ENCODE measurements at places on chromosomes 16 and 17.

DNA sequence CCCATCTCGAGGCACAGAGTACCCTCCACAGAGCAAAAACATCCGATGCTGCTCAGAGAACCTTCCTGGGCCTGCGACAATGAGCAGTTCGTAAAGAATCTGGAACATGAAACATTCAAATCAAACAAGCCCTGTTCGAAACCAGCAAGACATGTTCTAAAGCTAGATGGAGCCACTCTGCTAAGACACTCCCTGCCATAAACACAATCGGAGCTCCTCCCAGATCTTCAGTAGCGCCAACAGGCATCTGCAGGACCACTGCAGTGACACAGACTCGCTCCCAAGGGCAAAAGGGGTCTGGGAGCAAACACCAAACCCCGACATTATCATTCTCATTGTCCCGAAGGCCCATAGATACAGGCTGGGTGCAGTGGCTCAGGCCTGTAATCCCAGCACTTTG lies 108.7 kb downstream of the ZFHX3 start:
- no peak for DNase-seq

GRCh38 chr17:47280072-47280811 lies 26.6 kb downstream of the ITGB3 start:
- DNase-seq: no peak

DNA sequence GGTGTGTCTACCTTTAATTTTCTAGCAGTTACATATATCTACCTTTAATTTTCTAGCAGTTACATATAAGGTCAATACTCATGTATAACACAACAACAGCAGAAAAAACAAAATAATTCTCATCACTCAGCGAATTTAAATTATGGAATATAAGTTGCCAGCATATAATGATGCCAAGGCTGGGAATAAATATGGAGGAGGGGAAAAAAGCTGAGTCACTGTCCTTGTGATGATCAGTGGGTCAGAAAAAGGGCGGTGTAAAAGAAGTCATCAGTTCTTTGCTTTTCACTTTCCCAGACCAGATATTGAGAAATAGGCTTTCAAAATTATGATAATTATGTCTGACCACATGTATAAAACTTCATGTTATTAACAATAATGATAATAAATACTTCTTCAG lies 1471.7 kb downstream of the CDH8 start:
- DNase-seq: no peak

DNA sequence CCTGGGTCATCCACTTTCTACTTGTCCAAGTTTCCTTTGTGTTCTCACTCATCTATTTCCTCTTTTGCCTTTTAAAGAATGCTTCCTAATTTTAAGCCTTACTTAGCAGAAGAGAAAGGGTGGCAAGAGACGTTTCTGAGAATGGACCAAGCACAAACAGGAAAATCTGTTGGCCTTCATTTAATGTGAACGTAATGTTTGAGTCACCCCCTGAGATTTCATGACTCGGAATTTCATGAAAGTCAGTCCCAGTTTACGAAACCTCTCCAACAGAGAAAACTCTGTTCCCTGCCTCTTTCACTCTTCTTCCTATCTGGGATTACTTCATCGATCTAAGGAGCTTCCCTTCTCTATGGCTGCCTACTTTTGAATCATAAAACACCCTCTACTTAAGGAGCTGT lies at the start of gene CD300E:
CD300E (minus strand) TSS at position 46 of the 401 bp plus-strand sequence. CDS start 117 bp downstream, outside the sequence.
- no peak for DNase-seq

GRCh38 chr17:1071103-1071825 lies 74.3 kb downstream of the TIMM22 start:
- DNase-seq: no peak

GRCh38 chr16:13120557-13120956 lies 219.2 kb downstream of the SHISA9 start:
- DNase-seq: no peak

DNA sequence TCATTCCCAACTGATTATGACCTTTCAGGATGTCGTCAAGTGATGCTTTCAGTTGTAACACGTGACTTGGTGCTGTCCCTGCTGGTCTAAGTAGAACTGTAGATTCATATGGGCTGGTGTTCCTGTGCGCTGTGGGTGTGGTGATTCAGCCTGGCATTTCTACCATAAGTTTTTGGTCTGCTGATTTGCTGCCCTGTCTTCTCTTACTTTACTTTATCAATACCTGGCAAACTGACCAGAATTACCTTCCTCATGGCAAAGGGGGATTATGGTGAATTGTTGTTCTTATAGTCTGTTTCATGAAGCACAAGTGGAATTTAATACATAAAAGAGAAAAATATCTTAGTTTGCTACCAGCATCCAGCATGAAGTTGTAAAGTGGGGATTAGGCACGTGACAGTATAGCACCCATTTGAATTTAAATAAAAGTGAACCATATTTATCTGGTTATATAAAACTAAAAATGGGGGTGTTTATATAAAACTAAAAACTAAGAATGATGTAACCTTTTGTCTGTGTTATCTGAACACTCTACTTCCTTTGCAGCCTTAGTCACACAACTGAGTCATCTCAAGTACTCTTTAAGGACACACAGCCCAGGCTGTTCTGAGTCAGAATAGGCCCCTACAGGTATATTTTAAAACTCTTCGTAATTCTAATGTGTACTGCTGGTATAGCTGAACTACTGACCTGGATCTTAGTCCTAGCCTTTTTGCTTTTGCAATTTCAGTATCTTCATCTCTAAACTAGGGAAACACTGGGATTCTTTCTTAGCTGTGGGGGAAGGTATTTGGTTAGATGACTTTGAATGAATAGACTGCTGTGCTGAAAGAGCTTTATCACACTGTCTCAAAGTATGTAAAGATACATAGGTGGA lies 28.3 kb downstream of the TTC19 start:
- peak; percentile 33 for DNase-seq

DNA sequence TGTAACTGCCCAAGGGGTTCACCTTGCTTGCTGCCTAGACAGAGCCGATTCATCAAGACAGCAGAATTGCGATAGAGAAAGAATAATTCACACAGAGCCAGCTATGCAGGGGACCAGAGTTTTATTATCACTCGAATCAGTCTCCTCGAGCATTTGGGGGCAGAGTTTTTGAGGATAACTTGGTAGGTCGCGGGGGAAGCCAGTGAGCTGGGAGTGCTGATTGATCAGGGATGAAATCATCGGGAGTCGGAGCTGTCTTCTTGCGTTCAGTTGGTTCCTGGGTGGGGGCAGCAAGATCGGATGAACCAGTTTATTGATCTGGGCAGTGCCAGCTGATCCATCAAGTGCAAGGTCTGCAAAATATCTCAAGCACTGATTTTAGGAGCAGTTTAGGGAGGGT lies 9.1 kb downstream of the ITGAM start:
- no peak for DNase-seq

GRCh38 chr17:44221862-44222111 lies 2.3 kb upstream of the UBTF start:
- no peak for DNase-seq

GRCh38 chr16:77509796-77510195 lies 75.0 kb upstream of the ADAMTS18 start:
- no peak for DNase-seq

DNA sequence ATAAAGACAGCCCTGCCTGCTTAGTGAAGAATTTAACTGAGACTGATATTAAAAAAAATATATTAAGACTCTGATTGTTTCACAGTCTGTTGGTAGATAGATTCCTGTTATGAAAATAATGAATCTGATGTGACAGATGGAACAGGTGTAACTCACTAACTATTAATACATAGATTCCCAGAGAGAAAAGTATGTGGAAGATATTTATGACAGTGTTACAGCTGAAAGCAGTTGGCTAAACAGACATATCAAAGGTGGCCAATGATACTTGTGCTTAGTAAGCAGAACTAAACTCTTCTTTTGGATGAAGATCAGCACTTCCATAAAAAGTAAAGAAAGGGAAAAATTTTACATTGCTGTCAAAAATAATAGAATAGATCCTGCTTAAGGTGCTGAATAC lies 598.2 kb upstream of the CA10 start:
- DNase-seq: no peak

GRCh38 chr17:47120521-47121095 lies 68.5 kb downstream of the CDC27 start:
- DNase-seq: no peak

- no peak for DNase-seq
Observed at GRCh38 chr17:72487731-72488494, 367.1 kb downstream of the SOX9 start.

- no peak for DNase-seq
Observed at GRCh38 chr16:2529061-2529931, 1.9 kb downstream of the CEMP1 start.

GRCh38 chr16:15732416-15732815 lies 82.4 kb downstream of the NDE1 start:
- no peak for DNase-seq

DNA sequence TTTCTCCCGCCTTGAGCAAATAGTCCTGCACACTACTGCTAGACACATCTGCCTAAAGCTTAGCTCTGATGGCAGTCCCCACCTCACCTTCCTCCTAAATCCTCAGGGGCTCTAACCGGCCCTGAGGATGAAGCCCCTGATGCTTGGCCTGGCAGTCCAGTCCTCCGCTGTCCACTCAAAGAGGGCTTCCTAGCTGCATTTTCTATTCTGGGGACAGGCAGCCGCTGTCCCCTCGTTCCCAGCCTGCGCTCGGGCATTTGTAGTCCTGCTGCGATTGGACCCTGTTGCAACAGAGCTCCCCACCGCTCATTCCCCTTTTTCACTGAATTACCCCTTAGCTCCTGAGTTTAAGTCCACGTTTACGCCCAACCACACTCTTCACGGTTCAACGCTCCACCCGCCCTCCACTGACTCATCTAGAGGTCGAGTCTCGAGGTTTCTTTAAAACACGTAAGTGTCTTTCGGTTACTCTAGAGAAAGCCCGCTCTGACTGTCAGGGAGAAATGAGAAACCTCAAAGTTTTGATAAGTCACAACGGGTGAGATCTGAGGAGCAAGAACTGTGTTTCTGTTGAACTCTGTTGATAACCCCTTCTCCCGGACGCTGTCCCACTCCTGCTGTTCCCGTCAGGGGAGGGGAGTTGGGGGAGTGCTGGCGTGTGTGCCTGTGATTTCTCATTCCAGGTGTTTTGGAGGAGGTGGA lies 4.5 kb downstream of the CCR7 start:
- DNase-seq: peak; percentile 89

GRCh38 chr16:82628711-82629110 lies 1.9 kb downstream of the CDH13 start:
- no peak for DNase-seq

DNA sequence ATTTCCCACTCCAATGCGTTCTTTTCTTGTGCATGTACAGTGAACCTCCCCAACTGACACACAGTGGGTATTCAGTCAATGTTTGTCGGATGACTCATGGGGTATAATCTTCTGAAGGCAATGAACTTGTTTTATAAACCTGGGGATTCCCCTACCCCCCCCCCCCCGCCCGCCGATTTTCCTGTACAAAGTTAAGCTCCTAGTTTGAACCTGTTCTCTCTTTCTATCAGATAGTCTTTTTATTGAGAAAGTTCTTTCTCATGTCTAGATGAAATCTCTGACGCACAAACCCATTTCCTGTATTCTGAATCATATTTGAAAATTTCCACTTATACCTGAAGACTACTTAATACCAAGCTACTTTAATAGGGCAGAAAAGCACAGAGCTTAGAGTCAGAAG lies 338.3 kb downstream of the CA10 start:
- DNase-seq: no peak

GRCh38 chr17:12644623-12645022 lies 21.1 kb upstream of the MYOCD start:
- DNase-seq: no peak

GRCh38 chr17:57875290-57876022 lies 25.6 kb upstream of the MRPS23 start:
- DNase-seq: no peak

- DNase-seq: no peak
Observed at GRCh38 chr17:14225254-14225980, 11.2 kb downstream of the CDRT15 start.

GRCh38 chr16:56369202-56369601 lies 56.1 kb downstream of the AMFR start:
- no peak for DNase-seq

DNA sequence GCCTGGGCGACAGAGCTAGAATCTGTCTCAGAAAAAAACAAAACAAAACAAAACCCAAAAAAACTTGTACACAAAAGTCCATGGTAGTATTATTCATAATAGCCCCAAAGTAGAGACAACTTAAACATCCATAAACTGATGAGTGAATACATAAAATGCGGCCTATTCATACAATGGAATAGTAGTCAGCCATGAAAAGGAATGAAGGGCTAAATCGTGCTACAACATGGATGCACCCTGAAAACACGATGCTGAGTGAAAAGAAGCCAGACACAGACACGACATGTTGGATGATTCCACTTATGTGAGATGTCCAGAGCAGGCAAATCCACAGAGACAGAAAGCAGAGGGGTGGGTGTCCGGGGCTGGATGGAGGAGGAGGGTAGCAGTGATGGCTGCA lies 12.3 kb downstream of the KCNG4 start:
- DNase-seq: no peak

DNA sequence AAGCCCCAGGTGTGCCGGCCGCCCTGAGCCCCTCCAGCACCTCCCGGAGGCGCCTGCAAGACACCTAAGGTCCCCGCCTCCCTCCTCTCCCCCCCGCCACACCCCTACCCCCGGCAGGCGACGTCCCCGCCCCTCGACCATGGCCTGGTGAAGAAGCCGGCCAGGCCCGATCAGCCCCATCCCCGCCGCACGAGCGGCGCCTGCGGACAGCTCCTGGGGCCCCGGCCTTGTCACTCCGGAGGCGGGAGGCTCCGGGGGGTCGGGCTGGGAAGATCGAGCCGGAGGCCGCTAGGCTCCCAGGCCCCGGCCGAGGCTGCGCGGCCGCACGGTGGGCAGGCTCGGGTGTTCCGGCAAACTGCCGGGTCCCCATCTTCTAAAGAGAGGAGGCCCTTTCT lies 405 bp upstream of the ACE start:
- no peak for DNase-seq

- no peak for DNase-seq
Observed at GRCh38 chr16:17225541-17225940, 245.2 kb downstream of the XYLT1 start.

- no peak for DNase-seq
Observed at GRCh38 chr16:66899945-66900710, 18.6 kb downstream of the CDH16 start.

GRCh38 chr17:5823219-5823618 lies 238.9 kb upstream of the NLRP1 start:
- DNase-seq: no peak

DNA sequence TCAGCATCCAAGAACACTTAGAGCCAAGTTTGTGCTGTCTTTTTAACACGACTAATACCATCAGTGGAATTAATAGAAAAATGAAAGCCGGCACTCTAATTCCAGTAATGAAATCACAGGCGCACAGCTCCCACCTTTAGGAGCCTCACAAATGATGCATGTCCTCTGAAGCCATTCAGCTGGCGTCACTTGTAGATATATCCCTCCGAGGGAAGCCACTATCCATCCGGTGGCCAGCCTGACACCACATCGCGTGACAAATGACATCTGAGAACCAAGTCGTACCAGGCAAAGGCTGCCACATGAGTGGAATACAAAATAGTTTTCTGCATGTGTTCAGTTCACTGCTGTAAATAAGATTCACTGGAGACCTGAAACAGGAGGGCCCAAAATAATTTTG lies 205.6 kb downstream of the GRIN2A start:
- no peak for DNase-seq
